ENCODE measurements at places on chromosomes 16 and 17. TPM values are rescaled to one million over a fixed set of nuclear protein-coding genes. Genes with fewer than 3 reads are reported as not detected.

GRCh38 chr17:60819447-60820130 lies 141.9 kb downstream of the BCAS3 start:
- no peak for DNase-seq

RGS11 gene
- 0.14 TPM for total RNA-seq

BHLHA9 gene
- not detected for total RNA-seq

- DNase-seq: peak; percentile 64
Measured at GRCh38 chr17:28901866-28902818, 737 bp downstream of the DHRS13 start.

KCNG4 gene
- not detected for total RNA-seq

MLYCD gene
- 2.3 TPM for total RNA-seq

DNA sequence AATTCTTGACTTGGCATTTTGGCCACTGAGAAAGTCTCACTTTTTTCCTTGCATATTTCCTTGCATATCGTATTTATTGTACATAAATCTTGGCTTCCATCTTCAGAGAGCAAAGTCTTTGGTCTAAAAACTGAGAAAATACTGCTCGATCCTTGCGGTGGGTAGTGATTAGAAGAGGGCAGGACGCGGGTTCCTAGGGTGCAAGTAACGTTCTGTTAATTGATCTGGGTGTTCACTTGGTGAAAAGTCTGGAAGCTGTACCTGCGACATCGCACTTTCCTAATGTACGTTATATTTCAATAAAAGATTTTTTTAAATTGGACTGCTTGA lies 758 bp upstream of the UBALD2 start:
- DNase-seq: no peak

- DNase-seq: no peak
Measured at GRCh38 chr17:37488009-37488604, 1.6 kb upstream of the DUSP14 start.

DNA sequence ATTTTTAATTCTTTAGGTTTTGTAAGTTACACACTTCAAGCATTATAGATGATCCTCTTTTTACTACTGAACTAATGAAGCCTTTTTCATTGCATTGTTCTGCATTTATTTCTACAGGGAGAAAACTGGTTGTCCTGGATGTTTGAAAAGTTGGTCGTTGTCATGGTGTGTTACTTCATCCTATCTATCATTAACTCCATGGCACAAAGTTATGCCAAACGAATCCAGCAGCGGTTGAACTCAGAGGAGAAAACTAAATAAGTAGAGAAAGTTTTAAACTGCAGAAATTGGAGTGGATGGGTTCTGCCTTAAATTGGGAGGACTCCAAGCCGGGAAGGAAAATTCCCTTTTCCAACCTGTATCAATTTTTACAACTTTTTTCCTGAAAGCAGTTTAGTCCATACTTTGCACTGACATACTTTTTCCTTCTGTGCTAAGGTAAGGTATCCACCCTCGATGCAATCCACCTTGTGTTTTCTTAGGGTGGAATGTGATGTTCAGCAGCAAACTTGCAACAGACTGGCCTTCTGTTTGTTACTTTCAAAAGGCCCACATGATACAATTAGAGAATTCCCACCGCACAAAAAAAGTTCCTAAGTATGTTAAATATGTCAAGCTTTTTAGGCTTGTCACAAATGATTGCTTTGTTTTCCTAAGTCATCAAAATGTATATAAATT lies 53.0 kb downstream of the TUBD1 start:
- no peak for DNase-seq

CLEC19A gene
- total RNA-seq: not detected

DNA sequence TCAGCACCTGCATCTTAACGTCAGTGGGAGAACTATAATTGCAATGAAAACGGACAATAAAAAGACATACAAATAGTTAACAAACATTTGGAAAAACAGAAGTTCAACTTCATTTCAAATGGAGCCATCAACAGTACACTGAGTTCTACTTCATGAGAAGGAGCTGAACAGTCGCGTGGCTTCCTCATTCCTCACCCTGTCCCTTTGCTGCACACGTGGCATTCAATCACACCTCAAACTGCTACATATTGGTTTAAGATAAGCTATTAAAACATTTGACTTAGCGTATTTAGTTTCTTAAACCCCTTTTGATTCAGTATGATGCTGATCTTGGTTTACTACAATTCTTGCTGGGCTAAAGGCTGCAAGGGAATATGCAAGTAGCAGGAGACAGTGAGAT lies 76.8 kb downstream of the CDK5R1 start:
- DNase-seq: no peak

HOXB6 gene
- total RNA-seq: not detected

CD300LB gene
- total RNA-seq: not detected

DNA sequence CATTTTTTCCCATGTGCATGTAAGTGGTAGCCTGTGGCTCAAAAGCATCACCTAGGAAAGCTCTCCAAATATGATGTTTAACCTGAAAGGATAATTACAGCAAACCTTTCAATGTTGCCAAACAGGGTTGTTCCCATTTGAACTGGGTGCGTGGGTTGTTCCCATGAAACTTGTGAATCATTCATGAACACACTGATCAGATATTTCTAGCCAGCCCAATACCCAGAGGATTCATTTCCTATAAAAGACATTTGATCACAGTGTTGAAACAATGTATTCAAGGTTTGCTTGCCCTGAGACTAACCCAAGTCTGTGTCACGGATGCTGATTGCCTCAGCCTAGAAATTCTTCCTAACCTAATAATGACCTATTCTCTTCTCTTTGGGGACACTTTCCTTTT lies 12.9 kb downstream of the KRT39 start:
- DNase-seq: no peak

SLC9A5 gene
- total RNA-seq: 13.6 TPM

- no peak for DNase-seq
Measured at GRCh38 chr17:49497148-49498028, 2.3 kb downstream of the NGFR start.

DNA sequence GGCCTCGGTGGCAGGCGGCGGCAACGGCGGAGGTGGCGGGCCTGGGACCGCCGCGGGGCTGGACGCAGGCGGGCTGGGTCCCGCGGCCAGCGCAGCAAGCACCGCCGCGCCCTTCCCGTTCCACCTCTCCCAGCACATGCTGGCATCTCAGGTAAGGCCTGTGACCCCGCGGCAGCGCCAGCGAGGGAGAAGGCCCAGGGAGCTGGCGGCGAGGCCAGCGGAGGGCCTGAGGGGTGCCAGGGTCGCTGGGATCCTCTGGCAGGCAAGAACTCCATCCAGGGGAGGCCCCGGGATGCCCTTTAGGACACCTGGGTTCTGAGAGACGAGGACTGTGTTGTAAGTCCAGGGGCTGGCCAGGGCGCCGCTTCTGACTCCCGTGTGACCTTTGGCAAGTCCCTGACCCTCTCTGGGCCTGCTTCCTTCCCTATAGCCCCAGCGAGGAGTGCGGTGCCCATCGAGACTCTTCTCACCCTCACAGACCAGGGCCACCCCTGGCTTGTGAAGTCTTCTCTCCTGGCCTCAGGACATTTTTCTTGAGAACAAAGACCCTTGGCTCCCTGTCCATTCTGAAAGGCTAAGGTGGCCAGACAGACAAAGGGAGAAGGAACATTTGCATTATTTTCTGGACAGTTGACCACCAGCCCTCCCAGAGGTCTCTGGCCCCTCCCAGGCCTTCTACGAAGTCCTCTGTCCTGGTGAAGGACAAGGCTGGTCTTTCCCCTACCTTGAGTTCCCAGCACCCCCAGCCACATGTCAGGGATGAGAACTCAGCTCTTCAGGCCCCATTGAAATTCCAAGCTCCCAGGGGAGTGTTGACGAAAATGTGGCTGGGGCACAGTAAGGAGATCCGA lies 6.3 kb downstream of the TBX2 start:
- DNase-seq: peak; percentile 53

DNA sequence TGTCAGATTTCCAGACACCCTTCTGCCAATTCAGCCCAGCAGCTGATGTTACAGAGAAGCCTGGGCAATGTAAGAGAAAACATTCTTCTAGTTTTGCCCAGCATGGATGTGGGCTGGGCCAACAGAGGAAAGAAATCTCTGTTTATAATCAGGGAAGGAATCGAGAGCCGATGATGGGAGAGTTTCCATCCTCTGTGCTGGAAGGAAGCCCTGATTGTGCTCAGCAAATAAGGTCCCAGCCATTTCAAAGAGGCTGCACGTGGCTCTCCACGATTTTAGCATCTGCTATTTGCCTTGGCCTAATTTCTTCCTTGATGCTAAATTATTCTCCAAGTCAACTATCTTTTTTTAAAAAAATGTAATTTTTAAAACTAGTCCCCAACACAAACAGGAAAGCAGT lies 70.0 kb downstream of the IRX6 start:
- DNase-seq: no peak

DNA sequence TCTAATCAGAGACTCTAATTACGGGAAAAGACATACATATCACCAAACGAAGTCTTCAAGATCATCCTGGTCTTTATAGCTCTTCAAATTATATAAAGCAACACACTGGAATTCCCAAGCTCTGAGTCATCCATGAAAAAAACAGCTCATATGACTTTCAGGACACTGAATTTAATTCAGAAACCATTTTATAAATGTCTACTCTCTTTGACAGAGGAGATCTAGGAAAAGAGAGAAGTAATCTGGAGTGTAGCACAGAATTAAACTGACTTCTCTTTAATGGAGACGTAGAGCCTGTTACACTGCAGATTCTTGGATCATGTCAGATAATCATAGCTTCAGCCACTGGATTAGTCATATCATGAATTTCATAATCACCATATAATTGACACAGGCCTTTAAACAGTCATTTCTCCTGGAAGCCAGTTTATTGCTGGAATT lies 86.8 kb upstream of the WSB1 start:
- DNase-seq: no peak

KCTD11 gene
- total RNA-seq: 10.1 TPM

DNA sequence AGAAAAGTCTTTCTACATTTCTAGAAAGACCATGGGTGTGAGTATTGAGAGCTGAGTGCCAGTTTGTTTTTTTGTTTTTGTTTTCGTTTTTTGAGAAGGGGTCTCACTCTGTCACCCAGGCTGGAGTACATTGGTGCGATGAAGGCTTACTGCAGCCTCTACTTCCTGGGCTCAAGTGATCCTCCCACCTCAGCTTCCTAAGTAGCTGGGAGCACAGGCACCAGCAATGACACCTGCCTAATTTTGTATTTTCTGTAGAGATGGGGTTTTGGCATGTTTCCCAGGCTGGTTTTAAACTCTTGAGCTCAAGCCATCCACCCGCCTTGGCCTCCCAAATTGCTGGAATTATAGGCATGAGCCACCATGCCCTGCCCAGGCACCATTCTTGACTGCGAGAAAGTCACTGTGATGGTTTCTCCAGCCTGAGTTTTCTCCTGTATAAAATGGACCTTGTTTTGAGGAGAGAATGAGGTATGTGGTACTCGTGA lies 673.8 kb downstream of the MAF start:
- DNase-seq: no peak

GRCh38 chr17:13813347-13814240 lies 211.9 kb upstream of the HS3ST3A1 start:
- no peak for DNase-seq

TP53TG3D gene
- total RNA-seq: not detected

RAC3 gene
- total RNA-seq: 13.5 TPM

KRT40 gene
- not detected for total RNA-seq

- no peak for DNase-seq
Measured at GRCh38 chr16:89140981-89141883, 30.3 kb upstream of the CDH15 start.

DNA sequence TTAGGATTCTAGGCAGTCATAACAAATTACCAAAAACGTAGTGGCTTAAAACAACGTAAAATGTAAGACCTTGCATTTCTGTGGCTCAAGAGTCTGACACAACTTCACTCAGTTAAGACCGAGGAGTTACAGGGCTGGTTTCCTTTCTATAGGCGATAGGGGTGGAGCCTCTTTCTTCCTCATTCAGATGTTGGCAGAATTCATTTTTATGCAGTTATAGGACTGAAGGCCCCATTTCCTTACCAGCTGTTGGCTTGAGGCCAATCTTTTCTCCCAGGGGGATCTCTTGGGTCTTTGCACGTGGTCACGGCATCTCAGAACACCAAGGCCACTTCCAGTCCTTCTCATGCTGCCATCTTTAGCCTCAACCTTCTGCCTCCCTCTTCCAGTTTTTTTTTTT lies 145.2 kb downstream of the KCNJ2 start:
- DNase-seq: no peak

DNA sequence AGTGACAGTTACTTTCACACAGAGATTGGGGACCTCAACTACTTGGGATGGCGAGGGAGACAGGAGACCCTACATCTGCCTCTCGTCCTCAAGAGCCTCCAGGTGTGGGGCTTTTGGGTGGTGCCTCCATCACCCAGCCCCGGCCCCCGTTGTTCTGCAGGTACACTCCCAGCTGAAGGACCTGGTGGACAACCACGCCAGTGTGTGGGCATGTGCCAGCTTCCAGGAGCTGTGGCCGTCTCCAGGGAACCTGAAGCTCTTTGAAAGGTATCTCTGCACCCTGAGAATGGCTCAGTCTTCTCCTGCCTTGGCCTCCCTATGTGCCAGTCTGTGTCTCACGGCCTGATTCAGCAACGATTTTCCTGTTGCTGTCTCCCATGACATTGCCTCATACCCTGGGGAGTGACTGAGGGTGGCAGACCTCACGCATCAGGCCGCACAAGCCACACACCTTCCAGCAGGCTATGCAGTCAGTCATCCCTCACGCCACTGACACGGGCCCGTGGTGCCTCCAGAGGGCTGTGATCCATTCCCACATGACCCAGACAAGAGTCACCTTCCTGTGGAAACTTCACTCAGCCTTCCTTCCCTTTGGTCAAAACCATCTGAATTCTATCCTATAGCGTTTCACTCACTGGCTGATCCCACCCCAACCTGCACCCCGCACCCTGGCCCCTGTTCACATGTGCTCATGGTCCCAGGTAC lies 3.7 kb downstream of the CCNF start:
- DNase-seq: no peak

SALL1 gene
- total RNA-seq: not detected

DNA sequence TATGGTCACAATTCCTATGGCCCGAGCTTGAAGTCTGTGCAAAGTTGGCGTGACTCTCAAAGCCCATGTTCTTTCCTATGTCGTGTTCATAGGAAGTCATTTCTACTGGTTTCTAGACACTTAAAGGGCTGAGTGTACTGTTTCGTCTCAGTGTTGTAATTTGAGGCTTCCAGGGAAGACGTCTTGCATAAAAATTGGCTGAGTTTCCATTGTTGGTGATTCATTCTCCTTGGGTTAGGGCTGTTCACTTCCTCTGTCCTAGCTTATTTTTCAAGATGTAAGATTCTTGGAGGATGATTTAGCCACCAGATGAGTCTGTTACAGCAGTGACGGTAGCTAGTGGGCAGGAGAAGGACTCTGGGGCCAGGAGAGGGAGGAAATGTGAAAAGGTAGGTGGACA lies 43.1 kb downstream of the PIK3R5 start:
- DNase-seq: no peak

EVI2B gene
- total RNA-seq: 7.4 TPM

GRCh38 chr16:85840395-85840794 lies 40.9 kb downstream of the COX4I1 start:
- DNase-seq: no peak

MT1M gene
- not detected for total RNA-seq

DNA sequence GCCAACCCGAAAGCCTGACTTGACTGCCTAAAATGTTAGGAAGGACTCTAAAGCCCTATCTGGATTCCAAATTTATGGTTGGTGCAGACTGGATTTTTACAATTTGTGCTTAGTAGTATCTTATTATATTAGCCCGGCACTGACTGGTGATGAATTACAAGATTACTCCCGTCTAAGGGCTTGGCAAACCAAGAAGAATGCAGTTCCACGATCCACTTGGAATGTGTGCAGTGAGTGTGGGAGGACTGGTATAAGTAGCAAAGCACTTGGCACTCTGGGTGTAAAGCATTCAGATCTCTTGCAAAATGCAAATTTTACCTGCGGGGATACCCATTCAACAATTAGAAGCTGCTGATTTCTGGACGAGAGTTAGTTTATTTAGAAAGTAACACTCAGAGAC lies 539.4 kb downstream of the MAF start:
- no peak for DNase-seq
